ENCODE measurements at places on chromosomes 12 and 14.
A peak's percentile ranks its signal among the peaks of the same experiment; 100 is the strongest.

GRCh38 chr14:99759546-99759925 is 33.7 kb upstream of the EML1 start:
- DNase-seq, result no peak

GRCh38 chr12:53989227-53990113 is 4.5 kb downstream of the HOXC10 start:
- no peak for DNase-seq

GRCh38 chr12:52370926-52371608 is 3.8 kb upstream of the KRT85 start:
- DNase-seq, result no peak

DNA sequence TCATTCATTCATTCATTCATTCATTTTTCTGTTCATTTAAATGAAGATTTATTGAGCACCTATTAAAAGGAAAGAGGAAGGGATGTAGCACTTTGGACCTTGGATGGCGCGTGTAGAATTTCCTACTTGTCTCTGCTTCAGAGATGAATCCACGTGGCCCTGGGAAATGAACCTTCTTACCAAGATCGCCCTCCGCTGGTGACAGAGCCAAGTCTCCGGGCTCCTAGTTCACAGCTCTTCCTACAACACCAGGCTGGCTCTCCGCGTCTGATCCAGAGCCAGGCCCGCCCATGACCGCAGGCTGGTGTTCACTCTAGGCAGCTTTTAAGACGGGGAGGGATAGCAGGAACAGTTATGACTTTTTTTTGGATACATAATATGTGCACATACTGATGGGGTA is 70.9 kb upstream of the PIWIL1 start:
- no peak for DNase-seq

DNA sequence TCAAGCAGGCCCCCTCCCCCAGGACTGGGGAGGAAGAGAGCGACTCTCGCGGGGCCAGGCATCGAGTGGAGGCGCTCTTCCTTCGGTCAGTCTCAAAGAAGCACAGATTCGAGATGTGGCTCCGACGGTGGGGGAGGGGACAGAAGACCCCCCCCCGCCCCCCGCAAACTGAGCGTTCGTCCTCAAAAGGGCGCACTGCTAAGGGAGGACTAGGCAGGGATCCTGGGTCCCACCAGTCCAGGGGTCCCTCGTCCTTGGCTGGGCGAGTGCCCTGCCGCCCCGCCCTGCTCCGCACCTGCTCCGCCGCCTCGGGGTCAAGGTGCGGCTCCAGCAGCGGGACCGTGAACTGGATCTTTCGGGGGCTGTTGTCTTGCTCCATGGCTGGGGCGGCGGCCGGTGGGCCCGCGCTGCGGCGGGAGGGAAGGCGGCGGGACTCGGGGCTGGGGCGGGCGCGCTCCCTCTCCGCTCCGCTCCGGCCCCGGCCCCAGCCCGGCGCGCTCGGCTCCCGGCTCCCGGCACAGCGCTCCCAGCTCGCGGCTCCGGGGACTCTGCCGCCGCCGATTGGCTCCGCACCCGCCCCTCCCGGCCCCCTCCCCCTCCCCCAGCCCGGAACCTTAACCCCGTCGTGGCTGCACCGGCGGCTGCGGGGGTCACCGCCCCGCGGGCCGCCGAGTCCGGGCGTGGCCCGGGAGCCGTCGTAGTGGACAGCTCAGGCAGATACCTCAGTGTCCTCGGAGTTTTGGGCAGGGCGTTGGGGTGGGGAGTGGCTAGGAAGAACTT is at the start of gene PPP1R1A:
TSS of gene PPP1R1A (minus strand) at position 550 of the 780 bp plus-strand sequence. CDS start at position 379, 171 bp downstream.
- DNase-seq, result no peak

- DNase-seq, result no peak
These were observed 69.9 kb upstream of the FOXN3 start for GRCh38 chr14:89486961-89487360.

- DNase-seq, result no peak
These were observed 237.6 kb downstream of the BCAT1 start for GRCh38 chr12:24711056-24712008.

DNA sequence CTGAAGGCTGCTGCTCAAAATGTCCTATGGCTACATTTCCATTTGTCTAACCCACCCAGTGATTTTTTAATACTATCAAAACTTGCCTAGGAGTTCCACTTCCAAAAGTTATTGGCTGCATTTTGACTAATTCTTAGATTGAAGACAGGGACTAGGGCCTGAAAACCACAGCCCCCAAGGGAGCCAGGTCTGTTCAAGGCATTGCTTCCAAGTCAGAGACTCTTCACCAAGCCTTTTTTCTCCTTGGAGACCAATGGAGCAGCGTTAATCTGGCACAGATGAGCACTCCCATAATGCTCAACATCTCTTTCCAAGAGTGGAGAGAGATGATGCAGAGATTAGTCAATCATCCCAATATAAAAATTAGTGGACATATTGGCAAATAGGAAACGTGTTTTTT is 112.5 kb upstream of the HIF1A start:
- DNase-seq, result no peak

DNA sequence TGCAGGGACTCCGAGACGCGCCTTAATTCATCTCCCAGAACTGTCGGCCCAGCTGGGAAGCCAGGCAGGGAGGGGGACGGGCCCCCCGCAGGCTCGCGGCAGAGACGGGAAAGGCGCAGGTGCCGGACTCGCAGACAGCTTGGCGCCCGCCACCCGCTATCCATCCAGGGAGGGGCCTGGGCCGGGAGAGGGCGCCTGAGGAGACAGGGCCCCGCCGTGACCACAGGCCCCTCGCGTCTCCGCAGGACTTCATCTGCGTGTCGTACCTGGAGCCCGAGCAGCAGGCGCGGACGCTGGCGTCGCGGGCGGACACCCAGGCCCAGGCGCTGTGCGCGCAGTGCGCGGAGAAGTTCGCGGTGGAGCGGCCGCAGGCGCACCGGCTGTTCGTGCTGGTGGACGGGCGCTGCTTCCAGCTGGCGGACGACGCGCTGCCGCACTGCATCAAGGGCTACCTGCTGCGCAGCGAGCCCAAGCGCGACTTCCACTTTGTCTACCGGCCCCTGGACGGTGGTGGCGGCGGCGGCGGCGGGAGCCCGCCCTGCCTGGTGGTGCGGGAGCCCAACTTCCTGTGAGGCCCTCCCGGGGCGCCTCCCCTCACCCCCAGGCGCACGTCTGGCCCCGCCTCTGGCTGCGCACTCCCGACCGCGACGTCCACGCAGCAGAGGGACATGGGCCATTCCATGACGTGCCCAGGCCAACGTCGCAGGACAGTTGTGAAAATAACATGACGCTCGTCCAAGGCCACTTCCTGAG is 60.6 kb downstream of the LGMN start:
- DNase-seq, result no peak

GRCh38 chr12:73902260-73902659 is 635.4 kb upstream of the ATXN7L3B start:
- no peak for DNase-seq

DNA sequence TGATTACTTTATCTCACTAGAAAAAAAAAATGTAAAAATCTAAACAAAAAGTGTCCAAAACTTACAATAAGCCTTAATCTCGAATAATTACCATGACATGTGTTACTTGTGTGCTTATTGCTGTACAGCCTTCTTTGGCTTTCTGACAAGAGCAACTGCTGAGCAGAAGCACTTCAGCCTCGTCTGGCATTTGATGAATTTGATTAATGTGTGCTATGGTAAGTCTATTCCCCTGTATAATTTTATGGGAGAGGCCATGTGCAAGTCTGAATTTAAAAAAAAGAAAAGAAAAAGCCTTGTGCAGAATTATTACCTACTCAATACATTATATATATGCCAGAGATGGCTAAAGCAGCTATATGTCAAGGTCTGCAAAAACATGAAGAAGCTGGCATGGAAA is 113.9 kb downstream of the AEBP2 start:
- DNase-seq, result no peak

GRCh38 chr14:94364964-94365363 is 23.4 kb downstream of the SERPINA1 start:
- DNase-seq, result no peak

DNA sequence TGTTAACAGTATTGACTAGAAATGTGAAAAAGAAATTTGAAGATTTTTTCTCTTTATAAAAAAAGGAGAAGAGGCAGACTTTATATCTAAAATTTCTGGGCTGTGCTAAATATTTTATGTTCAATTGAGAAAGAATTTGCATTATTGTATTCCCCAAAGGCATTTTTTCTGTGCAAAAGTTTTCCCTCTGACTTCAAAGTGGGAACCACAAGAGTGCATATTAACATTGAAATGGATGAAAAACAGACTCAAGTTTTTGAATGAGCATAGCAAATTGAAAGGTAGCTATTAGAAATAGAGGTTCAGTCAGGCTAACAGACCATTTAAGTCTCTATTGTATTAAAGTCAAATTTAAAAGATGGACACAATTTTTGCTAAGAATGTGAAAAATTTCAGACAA is 95.2 kb downstream of the RASSF9 start:
- no peak for DNase-seq

GRCh38 chr14:71355324-71356201 is 448.3 kb downstream of the PCNX1 start:
- DNase-seq, result no peak

- DNase-seq, result peak; percentile 90
These were observed 33.8 kb downstream of the FBRSL1 start for GRCh38 chr12:132523576-132524331.

- DNase-seq, result no peak
These were observed 83.4 kb downstream of the DICER1 start for GRCh38 chr14:95073947-95074346.

DNA sequence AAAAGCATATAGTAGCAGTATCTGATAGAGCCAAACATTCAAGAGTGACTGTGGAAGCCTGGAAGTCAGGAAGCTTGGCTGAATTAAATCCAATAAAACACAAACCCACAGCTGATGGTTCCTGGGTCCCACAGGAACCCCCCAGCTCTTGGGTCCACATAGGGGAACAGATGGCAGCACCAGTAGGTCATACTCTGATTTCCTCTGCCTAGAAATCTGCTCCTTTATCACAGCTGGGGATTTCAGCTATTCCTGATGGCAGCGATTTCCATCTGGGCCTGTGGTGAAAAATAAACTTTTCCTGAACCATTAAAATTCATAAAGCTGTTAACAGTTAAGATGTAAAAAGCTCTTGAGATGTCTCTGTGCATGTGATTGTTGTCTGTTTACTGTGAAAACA is 202.0 kb upstream of the FRMD6 start:
- DNase-seq, result no peak

DNA sequence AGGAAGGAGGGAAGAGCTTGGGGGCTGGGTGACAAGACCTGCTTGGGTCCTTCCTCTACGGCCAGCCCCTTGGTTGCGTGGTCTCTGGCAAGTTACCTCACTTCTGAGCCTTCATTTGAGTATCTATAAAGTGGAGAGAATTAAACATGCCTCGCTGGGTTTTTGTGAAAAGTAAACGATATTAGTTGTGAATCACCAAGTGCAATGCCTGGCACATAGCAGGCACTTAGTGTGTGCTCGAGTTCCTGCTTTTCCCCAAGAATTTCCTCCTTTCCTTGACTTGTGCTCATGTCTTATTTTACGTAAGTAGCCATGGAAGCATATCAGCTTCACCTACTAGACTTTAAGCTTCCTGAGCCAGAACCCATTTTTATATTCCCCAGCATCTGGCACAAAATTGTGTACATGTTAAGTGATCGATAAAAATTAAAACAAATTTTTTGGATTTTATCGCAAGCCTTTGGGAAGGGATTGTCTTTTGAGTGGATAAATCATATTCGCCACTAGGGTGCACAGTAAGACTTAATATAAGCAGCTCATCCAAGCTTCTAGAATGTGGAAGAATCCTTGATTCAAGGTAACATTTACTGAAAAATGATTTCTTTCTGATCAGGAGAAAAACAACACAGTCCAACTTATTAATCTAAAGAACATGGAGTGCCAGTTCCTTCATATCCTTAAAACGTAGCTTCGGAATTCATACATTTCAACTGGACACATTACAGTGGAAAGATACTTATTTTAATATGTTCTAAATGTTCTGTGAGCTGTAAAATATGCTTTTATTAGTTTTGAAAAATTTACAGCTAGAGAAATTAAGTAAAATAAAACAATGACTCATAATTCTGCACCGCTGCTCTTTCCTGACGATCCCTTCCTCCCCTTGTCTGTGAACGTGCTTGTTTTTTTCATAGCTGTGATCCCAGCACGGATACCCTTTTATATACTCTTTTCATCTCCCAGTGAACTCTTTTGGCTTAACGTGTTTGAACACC is 62.0 kb downstream of the SLC25A47 start:
- no peak for DNase-seq

DNA sequence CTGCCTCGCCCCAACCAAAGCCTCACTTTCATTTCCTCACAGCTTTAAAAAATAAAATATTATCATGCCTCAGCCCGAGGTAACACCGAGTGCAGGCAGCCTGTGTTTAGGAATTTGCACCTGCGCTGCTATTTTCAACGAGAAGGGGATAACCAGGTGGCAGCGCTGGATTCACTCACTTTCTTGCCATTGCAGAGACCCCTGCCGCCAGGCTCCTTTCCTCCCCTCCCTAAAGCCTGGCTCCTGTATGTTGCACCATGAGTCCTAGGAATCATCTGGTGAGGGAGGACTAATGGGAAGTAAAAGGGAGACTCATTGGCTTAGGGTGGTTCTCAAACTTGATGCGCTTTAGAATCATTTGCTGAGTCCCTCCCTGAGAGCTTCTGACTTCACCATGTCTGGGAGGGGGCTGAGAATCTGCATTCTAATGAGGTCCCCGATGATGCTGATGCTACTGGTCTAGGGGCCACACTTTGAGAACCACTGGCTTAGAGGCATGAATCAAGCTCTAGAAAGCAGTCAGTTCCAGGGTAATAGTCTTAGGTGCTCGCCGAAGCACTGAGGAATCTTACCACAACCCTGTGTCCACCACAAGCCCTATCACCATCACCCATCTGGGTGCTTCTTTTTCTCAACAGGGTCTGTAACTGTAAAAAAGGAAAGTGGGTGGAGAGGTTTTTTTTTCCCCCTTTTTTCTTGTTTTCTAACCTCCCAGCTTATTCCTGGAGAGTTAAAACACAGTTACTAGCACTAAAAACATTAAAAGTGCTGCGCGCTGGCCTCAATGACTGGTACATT is 83.8 kb downstream of the SLC38A1 start:
- DNase-seq, result no peak

- no peak for DNase-seq
These were observed 2.3 kb downstream of the YY1 start for GRCh38 chr14:100241279-100241678.

- DNase-seq, result no peak
These were observed 37.8 kb downstream of the MARK3 start for GRCh38 chr14:103423050-103423461.

GRCh38 chr14:29558516-29558915 is 369.1 kb downstream of the PRKD1 start:
- DNase-seq, result no peak

DNA sequence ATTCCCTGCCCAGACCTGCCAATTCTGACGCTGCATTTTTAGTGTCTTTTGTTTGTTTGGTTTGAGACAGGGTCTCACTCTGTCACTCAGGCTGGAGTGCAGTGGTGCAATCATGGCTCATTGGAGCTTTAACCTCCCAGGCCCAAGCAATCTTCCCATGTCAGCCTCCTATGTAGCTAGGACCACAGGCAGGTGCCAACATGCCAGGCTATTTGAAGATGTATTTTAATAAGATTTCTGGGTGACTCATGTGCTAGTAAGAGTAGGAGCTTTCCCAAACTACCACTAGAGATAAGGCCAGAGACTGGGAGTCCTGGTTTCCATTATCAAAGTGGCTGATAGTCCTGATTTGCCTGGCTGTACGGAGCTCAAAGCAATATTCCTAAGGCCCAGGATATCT is 693.3 kb downstream of the MED13L start:
- no peak for DNase-seq

- no peak for DNase-seq
These were observed 1.7 kb downstream of the PAWR start for GRCh38 chr12:79689061-79689476.

- DNase-seq, result no peak
These were observed 65.1 kb downstream of the KTN1 start for GRCh38 chr14:55645145-55645544.

Measured in activated CD8-positive, alpha-beta memory T cell treated with anti-CD3 and anti-CD28 coated beads for 24 hours (primary cell).